Stimulated activated CD8-positive, alpha-beta memory T cell treated with anti-CD3 and anti-CD28 coated beads, Interleukin-4, amount 100 ng/mL, for 1 hour (primary cell): ENCODE measurements at places on chromosomes 1 and 21.

DNA sequence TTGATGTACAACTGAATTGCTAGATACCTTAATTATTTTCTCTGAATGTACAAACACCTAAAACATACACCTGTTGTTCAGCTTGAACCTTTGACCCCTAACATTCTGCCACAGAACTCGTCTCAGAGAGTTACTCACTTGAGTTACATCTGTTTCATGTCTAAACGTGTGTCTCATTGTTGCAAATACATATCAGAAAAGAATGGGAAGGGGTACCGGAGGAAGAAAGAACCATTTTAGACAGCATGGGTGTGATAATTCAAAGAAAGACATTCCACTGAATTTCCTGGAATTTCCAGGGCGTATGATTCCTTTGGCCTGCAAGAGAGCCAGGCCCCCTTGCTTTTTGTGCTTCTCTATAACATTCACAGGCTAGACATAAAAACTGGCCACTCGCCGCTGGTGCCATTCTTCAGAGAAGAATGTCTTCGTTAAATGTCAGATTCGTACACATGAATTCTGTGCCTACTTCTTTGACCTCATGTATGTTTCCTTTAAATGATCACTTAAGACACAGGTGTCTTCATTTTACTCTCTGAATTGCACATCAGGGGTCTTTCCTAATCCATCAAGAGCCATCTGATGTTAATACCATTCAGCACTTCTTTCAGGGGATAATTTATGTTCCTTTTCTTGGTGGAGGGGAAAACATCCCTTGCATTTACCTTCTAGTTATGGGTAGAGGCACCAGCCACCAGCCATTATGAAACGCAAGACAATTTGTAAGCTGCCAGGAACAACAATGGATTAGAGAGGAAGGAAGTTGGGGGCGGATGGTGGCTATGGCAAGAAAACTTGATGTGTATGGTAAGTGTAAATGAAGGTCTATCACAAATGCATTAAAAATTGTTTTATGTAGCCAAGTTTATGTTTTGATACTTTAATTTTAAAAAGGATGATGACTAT, 12.7 kb downstream of the ATF3 start:
- DNase-seq: no peak

GRCh38 chr1:218164111-218164929, 120.8 kb upstream of the RRP15 start:
- no peak for DNase-seq

- DNase-seq: no peak
Measured at GRCh38 chr1:67896826-67897225, 63.6 kb upstream of the GNG12 start.

DNA sequence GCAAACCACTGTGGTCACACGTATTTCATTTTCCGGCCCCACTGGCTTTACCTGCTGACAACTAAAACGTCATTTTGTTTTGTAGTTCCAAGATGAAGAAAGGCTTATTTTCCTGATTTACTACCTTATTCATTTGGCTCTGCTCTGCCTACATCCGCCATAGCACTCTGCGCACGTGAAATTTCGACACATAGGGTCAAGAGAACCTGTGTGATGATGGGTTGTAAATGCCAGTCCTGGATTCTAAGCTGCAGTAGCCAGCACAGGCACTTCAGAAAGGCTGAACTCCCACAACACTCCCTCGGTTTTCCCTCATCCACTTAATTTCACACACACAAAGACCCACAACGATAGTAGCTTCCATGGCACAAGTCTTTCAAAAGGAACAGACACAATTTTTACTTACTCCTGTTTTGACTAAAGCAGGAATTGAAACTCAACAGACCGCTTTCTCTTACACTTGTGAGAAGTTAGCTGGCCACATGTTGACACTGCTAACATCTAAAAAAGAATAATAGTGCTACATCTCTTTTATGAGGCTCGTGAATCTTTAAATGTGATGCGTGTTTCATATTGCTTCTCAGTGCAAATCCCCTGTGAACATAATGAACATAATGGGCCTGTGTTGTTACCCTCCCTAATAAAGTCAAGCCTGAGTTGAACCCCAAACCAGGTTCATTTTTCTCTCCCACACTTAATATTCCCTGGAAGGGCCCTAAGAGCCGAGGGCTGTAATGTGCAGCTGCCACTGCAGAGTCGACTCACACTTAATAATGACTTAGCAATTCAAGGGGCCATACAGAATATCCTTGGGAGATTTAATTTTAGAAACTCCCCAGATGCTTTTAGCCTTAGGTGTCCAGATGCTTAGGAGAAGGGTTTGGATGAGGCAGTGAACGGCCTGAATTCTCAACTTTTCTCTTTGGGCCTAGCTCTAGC, 1.5 kb upstream of the RUNX1 start:
- no peak for DNase-seq

DNA sequence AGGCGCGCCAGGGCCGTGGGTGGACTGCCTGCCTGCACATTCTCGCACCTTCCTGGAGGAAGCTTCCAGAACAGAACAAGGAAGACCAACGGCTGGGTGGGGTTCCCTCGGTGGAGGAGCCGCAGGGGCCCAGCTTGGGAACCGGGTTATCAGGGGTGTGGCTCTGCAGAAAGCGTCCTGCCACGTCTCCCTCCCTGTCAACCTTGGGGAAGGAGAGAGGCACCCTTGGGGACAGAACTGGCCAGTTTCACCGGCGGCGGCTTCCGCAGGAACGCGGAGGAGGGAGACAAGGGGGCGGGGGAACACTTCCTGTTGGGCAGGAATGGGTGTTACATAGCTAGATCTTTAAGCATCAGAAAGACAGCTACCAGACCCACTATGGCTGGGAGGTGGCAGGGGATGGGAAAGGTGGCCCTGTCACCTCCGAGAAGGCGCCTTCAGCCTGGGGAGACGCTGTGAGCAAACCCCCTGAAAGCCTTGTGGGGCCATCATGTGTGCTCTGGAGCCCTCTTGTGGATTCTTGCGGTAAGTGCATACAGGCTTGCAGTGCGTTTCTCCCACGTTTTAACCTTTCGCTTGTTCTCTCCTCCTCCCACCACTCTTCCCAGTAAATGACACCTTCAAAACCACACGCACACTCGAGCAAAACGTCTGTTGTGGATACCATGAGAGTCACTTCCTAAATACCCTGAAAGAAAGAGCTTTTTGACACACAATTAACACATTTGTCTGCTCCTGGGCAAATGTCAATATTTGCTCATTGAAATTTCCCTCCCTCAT, 3.8 kb upstream of the PLEKHA6 start:
- DNase-seq: peak; percentile 32

DNA sequence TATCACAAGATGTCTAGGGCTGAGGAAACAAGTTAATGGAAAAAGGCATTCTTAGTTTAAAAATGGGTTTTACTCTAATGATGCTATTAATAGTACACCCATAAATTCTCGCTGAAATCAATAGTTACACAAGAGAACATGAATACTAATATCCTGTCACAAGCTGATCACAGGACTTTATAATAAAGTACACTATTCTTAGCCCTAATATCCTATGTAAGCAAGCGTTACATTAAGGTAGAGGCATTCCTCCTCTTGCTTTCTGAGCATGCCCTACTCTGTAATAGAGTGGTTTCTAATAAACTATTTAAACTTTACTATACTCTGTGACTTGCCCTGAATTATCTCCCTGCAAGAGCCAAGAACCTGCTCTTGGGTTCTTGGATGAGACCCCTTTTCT, 6.5 kb upstream of the PACC1 start:
- no peak for DNase-seq

DNA sequence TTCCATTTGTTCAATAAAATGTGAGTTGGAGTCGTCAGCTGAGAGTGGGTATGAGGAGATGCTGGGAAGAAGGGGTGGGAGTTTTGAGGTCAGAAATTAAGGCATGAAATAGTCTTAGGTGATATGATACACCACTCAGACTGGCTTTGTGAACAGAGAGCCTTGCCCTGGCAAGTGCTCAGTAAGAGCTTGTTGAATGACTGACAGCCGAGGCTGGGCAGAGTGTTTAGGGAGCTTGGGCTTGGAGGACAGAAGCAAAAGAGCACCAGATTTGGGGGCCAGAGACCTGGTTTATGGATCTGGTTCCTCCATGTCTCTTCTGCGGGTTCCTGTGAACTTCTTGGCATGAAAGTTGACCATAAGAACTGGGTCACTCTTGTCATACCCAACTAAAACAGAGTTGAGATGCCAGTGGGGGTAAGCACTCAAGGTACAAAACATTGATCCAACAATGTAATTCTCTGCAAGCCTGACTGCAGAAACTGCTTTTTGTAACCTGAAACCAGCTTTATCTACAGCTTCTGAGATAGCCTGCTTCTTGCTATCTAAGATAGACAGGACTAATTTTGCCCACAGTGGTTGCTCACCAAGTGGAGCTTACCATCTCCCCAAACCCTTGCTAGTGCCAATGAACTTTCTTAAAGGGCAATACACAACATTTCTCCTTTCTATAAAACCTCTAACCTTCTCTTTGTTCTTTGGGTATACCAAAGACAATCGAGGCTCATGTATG, 126.4 kb downstream of the TENT5C start:
- DNase-seq: no peak

GRCh38 chr1:171061425-171062143, 29.1 kb upstream of the FMO3 start:
- DNase-seq: no peak

DNA sequence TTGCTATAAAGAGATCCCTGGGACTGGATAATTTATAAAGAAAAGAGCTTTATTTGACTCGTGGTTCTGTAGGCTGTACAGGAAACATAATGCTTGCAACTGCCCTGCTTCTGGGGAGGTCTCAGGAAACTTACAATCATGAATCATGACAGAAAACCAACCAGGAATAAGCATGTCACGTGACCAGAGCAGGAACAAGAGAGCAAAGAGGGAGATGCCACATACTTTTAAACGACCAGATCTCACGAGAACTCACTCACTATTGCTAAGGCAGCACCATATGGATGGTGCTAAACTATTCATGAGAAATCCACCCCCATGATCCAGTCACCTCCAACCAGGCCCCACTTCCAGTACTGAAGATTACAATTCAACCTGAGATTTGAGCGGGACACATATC, 49.8 kb upstream of the RCC1 start:
- no peak for DNase-seq

GRCh38 chr21:14084701-14085100, 126.1 kb downstream of the LIPI start:
- no peak for DNase-seq

GRCh38 chr1:63698001-63698838, 75.6 kb upstream of the ROR1 start:
- DNase-seq: no peak

DNA sequence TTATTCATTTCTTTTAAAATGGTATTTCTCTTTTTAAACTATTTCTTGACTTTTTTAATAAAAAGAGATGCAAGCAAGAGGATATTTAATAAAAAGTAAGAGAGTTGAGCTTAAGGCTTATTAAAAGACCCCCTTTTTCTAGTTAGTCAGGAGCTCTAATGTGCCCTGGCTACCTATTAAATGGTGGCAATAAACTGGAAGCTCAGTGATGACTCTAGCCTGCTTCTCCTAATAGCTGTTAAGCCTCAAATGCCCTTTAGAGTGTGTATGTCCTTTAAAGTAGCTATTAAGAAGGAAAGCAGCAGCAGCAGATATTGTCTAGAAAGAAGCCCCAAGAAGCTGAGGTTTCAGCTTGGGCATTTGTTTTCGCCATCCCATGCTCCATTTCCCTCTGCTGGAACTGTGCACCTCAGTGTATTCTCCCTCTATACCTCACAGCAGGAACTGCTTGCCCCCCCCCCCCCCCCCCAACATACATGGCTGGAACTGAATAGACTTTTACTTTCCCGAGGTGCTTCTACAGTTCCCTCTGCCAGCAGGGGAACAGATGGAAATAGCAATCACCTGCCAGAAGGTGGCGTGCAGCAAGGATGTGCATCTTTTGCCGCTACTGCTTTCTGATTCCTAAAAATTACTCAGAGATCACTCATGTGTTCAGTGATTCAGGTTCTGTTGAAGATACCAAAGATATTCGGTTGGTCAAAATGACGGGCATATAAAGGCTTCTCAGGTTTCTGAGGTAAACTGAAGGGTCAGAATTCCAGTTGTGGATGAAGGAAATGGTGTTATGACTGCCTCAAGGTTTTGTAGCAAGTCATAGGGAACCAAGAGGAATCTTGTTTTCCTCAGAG, 2.5 kb downstream of the RGS4 start:
- no peak for DNase-seq

GRCh38 chr1:114322734-114323133, 169.1 kb upstream of the SYT6 start:
- no peak for DNase-seq

GRCh38 chr1:235735621-235736020, 86.0 kb upstream of the GNG4 start:
- no peak for DNase-seq

DNA sequence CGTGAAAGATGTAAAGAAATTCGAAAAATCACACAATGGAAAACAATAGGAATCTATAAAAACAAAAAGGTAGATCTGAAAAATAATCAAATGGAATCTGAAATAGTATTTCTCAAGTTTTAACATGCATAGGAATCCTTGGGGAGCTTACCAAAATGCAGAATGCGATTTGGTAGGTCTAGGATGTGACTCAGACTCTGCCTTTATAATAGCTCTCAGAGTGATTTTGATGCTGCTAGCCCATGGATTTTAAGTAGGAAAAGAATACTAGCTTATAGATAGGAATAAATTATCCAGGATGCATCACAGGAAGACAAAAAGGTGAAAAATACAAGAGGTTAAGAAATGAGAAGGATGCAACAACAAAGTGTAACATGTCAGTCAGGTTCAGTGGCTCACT, 14.1 kb upstream of the RABGGTB start:
- DNase-seq: no peak

GRCh38 chr1:75559136-75559535, 51.8 kb downstream of the SLC44A5 start:
- no peak for DNase-seq

- DNase-seq: no peak
Measured at GRCh38 chr1:10836726-10837125, 40.3 kb upstream of the CASZ1 start.

- DNase-seq: no peak
Measured at GRCh38 chr1:55369474-55369873, 154.3 kb upstream of the USP24 start.

GRCh38 chr1:217813031-217813430, 181.9 kb downstream of the SPATA17 start:
- no peak for DNase-seq

- DNase-seq: no peak
Measured at GRCh38 chr1:245893025-245893424, 614.1 kb downstream of the SMYD3 start.
